ENCODE measurements at places on chromosomes 5 and 9.

DNA sequence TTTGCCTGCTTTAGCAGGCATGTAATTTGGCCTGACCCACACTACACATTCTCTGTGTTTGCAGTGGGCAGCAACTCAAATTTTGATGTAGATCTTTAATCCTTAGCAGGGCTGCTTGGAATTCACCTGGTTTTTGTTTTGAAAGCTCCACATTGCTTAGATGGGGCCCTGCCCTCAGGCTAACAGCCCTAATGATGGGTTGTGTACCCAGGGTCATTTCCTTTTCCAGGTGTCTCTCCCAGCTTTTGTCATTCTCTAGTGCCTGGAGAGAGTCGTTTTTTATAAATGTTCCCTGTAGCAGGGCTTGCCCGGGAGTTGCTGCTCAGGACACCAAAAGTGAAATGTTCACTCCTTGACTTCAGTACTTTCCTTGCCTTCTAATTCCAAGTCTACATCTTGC, 126.3 kb downstream of the TRIO start:
- DNase-seq = no peak

GRCh38 chr5:56257010-56257409, 23.9 kb upstream of the ANKRD55 start:
- DNase-seq = no peak

DNA sequence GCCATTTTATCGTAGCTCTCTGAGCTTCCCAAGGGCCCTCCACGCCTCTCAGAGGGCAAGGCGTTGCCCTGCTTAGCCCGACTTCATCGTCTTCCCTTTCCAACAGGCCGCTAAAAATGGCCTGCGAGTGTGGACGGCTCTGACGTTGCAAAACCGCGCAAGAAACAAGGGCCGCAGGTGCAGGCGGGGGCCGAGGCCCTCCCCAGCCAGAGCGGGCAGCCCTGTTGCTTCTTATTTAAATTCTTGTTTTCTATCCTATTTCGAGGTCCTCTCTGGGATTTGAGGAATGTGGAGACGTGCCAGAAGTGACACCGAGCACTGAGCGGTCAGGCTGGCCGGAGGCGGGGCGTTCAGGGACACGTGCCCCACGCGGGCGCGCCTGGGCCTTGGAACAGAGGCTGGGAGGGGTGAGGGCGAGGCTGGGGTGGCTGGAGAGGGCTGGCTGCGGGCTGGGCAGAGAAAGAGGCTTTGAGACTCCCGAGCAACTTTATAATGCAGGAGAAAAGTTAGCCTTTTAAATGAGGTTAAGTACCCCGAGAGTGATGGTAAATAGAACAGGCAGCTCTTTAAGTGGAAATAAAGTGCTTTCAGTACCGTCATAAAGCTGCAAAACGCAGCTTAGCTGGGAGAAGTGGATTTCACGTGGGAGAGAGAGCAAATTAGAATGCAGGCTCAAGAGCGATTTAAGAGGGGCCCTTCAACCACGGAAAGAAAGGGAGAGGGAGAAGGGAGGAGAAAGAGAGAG, 243.6 kb downstream of the AUH start:
- DNase-seq = peak; percentile 1

- DNase-seq = no peak
Measured at GRCh38 chr9:93427655-93428379, 23.7 kb upstream of the FAM120A start.

- DNase-seq = peak; percentile 67
Measured at GRCh38 chr9:86947146-86948073, at the start of gene GAS1. Gene GAS1 (minus strand): TSS chr9:86947506. CDS start chr9:86946779, 727 bp downstream.

DNA sequence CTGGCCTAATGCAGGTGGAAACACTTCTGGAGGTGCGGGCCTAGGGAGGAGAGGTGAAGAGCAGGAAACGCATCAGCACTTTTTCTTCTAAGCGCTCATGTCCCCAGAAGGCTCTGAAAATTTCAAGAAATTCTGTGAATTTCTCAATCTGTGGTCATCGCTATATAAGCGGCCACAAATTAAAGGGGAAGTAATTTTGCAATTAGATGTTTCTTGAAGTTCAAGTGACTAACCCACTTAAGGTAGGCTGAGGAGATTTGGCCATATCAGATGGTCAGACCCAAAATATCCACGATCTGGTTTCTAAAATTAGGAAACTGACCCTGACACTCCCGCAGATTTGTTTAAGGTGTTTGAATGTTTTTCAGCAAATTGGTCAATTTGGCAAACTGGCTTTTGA, 16.6 kb upstream of the HMGCR start:
- peak; percentile 16 for DNase-seq

GRCh38 chr5:88688984-88689667, 193.9 kb downstream of the MEF2C start:
- DNase-seq = no peak

DNA sequence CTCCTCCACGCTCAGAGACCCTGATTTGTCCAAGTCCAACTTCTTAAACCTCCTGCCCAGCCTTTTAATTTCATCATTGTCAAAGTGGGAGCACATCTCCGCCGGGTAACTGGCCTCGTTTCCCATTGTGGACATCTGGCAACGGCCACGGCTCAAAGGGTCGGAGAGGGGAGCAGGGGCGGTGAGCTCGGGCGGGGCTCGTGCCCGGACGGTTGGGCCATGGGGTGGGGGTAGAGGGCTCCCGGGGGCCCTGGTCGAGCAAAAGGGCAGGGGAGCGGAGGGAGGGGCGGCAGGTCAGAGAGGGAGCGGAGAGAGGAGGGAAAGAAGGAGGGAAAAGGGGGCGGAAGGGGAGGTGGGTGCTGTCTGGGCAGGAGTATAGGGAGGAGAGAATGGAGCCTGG, at the start of gene PPP3R2:
TSS of gene PPP3R2 (minus strand) at position 174 of the 400 bp plus-strand sequence. CDS start at position 126, 48 bp downstream.
- no peak for DNase-seq

GRCh38 chr5:68318955-68319705, 103.6 kb downstream of the PIK3R1 start:
- no peak for DNase-seq

- no peak for DNase-seq
Measured at GRCh38 chr5:129739773-129740172, 8.1 kb upstream of the MINAR2 start.

DNA sequence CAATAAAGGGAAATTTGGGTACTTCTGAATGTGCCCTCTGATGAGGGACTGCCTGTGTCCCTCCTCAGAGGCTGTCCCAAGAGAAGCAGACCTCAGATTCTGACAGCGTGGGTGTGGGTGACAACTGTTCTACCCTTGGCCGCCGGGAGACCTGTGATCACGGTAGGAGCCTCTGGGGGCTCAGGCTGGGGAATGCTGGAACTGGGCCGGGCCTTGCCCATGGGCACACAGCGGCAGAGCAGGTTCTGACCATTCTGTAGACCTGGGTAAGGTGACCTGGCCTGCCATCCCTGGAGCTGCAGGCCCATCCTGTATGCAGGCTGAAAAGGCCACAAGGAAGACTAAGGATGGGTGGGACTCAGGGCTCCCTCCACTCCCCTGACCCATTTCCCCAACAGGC, 29.5 kb upstream of the GRPEL2 start:
- no peak for DNase-seq

GRCh38 chr5:135467051-135467625, 15.0 kb upstream of the TIFAB start:
- no peak for DNase-seq

GRCh38 chr9:102479191-102479590, 515.9 kb upstream of the CYLC2 start:
- no peak for DNase-seq

DNA sequence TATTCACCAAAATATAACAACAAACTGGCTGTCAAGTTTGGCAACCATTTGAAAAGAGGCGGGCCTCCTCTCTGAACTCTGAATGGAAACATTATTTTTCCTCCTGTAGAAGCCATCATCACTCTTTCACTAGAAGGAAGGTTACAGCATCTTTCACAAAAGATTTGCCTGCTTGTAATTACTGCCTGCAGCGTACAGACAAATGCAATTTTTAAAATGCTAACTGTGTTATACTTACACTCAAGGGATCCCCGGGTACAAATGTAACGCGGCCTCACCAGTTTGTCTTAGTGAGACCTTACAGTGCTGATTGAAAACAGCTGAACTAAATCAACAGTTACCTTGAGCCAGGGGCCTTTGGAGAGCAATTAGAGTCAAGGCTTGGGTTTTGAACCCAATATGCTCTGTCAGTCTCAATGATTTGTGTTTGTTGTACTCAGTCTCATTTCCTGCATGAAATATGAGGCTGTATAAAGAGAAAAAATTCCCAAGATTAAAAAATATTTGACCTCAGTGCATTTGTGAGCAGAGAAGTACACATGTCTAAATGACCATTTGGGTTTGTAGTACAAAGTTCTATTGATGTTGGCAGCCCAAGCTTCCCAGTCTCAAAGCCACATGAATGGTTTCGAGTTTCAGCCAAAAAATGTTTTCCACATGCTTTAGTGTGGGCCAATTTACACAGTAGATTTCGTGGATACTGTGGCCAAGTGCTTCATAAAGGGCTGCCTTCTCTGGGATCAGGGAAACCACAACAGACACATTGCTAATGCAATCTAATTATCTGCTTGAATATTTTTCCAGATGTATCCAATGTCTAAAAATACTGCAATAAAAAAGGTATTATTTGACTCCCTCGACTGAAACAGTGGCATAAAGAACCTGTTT, 500.0 kb downstream of the SPATA31D1 start:
- DNase-seq = no peak

DNA sequence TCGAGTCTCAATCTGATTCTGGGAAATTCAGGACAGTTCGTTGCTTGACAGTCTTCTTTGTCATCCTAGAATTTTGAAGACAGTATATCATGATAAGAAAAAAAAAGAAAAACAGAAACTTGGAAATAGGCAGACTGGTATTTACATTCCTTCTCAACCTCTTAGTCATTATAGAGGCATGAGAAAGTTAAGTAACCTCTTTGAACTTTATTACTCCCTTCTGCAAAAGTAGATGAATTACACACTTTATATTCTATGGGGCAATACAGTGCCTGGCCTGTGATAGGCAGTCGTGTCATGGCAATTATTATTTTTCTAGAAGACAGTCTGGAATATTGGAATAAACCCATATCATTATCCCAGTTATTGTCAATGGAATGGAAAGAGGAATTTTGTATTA, 828.9 kb downstream of the TLR4 start:
- DNase-seq = no peak

GRCh38 chr5:170418736-170419135, 29.6 kb upstream of the KCNMB1 start:
- no peak for DNase-seq

DNA sequence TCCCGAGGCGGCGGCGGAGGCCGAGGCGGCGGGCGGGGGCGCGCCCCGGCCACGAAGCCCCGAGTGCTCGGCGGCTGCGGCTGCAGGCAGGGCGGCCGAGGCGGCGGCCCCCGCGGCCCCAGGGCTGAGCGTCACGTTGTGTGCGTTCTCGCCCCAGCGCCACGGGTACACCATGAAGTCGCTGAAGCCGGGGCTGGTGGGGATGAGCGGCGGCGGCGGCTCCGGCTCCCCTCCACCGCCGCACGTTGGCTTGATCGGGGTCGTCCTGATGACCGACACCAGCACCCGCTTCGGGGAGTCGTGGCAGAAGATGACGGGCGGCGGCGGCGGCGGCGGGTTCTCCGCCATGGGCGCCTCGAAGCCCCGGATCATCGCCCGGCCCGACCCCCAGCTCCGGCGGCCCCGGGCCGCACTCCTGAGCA, 498 bp downstream of the ZNF367 start:
- no peak for DNase-seq

GRCh38 chr9:34086864-34087263, 38.2 kb upstream of the UBAP2 start:
- no peak for DNase-seq

- no peak for DNase-seq
Measured at GRCh38 chr5:83099001-83099400, 21.7 kb downstream of the XRCC4 start.

All from hematopoietic multipotent progenitor cell treated with erythropoietin and hydrocortisone succinate and interleukin-3 and kit ligand, for 8 days (in vitro differentiated cells).